Motor neuron (in vitro differentiated cells): ENCODE measurements at places on chromosomes 5 and 9. TPM values are rescaled to one million over a fixed set of nuclear protein-coding genes. Genes with fewer than 3 reads are reported as not detected.

The GPR151 gene
- 0.15 and 0.36 TPM in 2 replicates for total RNA-seq

The CLK4 gene
- 17.3 and 18.4 TPM in 2 replicates for total RNA-seq

The NR2F1-AS1 gene
- total RNA-seq: 48.8 and 50.0 TPM in 2 replicates

The CTXN3 gene
- 0.75 TPM in 1 of 2 replicates, not detected in the other for total RNA-seq

The SRP19 gene
- 77.2 and 84.8 TPM in 2 replicates for total RNA-seq

The PLPP6 gene
- 10.7 and 12.6 TPM in 2 replicates for total RNA-seq

The INPP5E gene
- 10.7 and 10.8 TPM in 2 replicates for total RNA-seq

The CATSPER3 gene
- total RNA-seq: 0.22 and 0.38 TPM in 2 replicates

The CARD9 gene
- 1.8 and 2.9 TPM in 2 replicates for total RNA-seq

The SLC6A7 gene
- total RNA-seq: 0.13 and 1.4 TPM in 2 replicates

The KCTD16 gene
- 5.3 TPM in 2 replicates for total RNA-seq

The TAF11L5 gene
- 2.0 and 2.1 TPM in 2 replicates for total RNA-seq

The ALDOB gene
- 0.46 and 0.50 TPM in 2 replicates for total RNA-seq

The LCN1 gene
- 9.4 and 10.3 TPM in 2 replicates for total RNA-seq

The TPPP gene
- total RNA-seq: 0.22 and 0.31 TPM in 2 replicates

The SPINK6 gene
- not detected in 2 replicates for total RNA-seq

The SLC34A3 gene
- 0.21 TPM in 1 of 2 replicates, not detected in the other for total RNA-seq

The LPAR1 gene
- total RNA-seq: 0.71 and 0.73 TPM in 2 replicates

The MEF2C gene
- total RNA-seq: 44.7 and 55.4 TPM in 2 replicates

The SPOCK1 gene
- 12.2 and 14.3 TPM in 2 replicates for total RNA-seq

The ACO1 gene
- total RNA-seq: 44.2 and 44.4 TPM in 2 replicates

The DIMT1 gene
- total RNA-seq: 23.2 and 24.0 TPM in 2 replicates

The LCP2 gene
- 0.25 TPM in 1 of 2 replicates, not detected in the other for total RNA-seq

The CDO1 gene
- total RNA-seq: 120 and 158 TPM in 2 replicates

The SLC4A9 gene
- total RNA-seq: 0.36 TPM in 1 of 2 replicates, not detected in the other

The DIRAS2 gene
- total RNA-seq: 12.3 and 12.7 TPM in 2 replicates

The FCN1 gene
- total RNA-seq: not detected in 2 replicates
